ENCODE measurements at places on chromosomes 5 and 9.

- no peak for DNase-seq
These were observed 205.6 kb downstream of the DENND1A start for GRCh38 chr9:123724211-123724796.

DNA sequence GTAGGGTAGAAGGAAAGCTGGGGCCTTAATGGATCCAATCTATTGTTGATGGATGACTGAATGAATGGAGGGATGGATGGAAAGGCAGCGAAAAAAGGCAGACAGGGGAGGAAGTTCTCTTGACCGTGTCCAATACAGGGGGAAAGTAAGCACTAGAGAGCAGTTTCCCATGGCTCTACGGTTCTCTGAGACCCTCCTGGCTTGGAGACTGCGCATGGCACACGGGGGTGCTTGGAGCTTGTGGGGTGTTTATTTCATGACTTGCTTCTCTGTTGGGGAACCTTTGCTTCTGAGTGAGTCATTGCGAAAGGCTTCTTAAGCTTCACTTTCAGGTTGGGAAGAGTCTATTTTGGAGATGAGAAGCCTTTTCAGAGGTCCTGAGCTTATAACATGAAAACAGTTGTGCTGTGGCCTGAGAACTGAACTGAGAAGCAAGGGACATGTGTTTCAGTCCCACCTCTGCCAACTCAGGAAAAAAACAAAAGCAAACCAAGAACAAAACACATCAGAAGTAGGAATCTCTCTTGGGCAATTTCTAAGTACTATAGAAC, 12.8 kb upstream of the TEX48 start:
- DNase-seq = no peak

- no peak for DNase-seq
These were observed 67.7 kb upstream of the FCN1 start for GRCh38 chr9:134985451-134985850.

DNA sequence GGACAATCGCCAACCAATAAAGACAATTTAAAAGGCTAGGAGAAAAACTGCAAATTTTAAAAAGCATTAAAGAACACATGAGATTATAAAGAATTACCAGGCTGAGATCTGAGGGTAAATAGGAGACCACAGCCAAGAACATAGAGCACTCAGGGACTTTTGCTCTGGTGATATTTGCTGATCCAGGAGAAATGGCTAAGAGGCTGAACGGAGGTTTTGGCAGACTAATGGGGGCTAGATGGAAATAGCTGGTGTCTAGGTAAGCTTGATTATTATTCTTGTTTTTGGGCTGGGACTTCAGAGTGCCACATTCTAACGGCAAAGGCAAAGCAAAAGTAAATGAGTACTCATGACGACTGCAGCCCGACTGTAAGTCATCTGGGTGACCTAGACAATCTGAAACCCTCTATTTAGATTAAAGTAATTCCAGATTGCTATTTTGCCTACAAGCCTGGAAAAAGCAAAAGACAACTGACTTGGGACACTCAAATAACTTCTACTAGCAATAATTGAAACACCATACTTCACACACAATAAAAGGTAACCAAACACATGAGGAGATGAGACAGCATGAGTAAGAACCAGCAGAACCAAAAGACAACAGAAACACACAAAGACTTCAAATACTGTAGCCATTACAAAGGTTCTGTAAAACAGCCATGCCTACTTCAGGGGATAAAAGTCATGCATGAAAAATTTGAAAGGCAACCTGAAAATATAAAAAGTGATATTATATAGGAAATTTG, 68.8 kb downstream of the JAKMIP2 start:
- no peak for DNase-seq

DNA sequence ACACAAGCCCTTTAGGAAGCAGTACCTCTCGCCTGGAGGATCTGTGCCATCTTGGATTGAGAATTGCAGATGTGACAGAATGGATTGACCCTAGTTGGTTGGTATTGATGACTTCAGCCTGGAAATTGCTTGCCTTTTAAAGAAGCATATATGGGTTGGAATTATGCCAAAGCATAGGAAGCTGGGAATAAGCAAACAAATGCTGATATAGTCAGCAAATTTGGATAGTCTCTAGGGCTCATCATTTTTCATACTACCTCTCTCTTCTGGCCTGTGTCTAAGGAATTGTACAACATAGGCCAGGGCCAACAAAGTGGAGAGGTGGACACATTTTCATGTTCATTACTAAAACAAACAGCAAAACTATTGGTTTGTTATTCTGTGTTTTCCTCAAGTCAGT, 13.2 kb downstream of the TRIM32 start:
- DNase-seq = no peak

DNA sequence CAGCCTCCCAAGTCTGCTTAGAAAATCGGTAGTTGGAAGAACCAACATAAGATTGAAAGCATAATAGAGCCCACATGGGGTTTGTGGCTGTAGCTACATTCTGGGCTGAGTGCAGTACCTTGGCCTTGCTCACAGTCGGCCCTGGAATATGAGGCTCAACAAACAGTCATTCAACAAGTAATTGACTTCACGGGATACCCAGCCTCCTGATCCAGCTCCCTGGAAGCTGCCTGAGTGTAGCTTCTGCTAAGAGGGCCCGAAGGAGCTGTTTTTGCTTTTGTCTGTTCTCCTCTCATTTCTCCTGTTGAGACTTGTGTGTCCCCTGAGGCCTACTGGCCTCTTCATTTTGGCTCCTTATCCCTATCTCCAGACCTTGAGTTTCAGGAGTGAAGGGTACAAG, 170.7 kb downstream of the HSPA4 start:
- no peak for DNase-seq

GRCh38 chr5:28788954-28789353, 1750.6 kb upstream of the CDH9 start:
- no peak for DNase-seq

GRCh38 chr5:81895307-81895706, 76.5 kb upstream of the ATG10 start:
- no peak for DNase-seq

- no peak for DNase-seq
These were observed 121.6 kb upstream of the TNPO1 start for GRCh38 chr5:72694856-72695255.

DNA sequence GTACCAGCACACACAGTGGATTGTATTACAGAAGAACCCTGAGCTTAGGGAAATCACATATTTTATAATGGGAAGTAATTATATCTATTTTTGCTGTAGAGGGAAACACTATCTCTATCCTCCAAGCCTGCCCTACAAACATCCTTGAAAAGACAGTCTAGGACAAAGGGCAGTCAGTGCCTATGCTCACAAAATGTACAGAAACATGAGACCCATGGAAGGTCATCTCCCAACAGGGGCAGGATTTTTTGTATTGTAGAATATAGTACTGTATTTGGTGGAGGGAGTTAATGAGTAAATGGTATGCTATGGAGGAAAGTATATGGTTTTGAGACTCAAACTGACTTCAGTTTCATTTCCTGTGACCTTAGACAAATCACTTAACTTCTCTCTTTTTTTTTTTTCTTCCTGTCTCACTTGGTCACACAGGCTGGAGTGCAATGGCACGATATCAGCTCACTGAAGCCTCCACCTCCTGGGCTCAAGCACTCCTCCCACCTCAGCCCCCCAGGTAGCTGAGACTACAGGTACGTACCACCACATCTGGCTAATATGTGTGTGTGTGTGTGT, 5.8 kb upstream of the RAB14 start:
- DNase-seq = no peak

DNA sequence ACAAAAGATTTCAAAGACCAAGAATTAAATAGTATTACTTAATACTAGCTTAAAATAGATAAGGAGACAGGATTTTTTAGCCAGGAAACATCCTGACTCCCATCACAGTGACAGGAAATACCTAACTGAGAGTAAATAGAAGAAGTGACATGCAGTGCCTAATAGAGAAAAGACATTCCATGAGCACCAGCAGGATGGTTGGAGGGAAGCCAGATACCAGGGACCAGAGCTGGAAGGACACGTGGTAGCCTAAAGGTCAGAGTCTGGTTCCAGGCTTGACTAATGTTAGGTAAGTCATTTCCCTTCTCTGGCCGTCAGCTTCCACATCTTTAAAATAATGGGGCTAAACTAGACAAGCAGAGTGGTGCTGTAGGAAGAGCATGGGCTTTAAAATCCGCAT, 41.6 kb downstream of the CDK5RAP2 start:
- DNase-seq = no peak

DNA sequence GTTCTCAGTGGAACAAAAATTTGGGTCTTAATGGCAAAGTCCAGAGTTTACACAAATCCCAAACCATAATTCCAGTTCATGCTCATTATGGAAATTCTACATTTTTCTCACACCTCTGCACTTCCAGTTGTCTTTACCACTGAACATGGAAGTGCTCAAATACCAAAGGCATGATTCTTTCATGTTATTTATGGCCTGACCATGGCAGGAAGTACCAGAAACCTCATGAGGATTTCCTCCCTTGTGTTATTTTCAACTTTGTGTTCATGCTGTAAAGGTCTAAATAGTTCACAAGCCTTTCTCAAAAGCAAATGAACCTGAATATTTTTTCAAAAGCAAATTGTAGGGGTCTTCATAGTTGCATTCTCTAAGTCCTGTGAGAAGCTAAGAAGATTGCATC, 82.0 kb upstream of the ITGA1 start:
- no peak for DNase-seq

DNA sequence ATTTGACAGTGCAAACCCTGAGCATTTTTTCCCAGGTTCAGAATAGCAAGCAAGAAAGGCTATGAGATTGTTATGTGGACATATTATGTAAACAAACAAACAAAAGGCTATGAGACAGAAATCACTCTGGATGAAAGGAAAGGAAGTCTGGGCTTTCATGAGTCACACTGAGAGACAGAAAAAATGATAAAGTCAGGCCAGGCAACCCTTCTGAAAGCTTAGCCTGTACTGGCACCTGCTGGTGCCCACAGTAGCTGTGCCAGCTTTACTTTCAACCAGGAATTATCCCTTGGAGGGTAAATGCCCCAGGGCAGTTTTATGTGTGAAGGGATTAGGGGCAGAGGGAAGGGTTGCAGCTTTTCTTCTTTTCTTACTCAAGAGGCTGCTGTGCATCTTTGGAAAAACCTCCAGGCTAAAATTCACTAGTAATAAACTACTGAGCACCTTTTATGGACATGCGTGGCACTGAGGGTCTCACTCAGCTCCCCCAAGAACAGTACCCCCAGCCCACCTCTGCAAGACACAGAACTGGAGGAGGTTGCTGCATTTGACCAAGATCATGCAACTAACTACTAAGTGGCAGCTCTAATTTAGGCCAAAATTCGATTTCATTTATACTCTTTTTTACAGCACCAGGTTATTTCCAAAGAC, 41.7 kb downstream of the ACTL7B start:
- no peak for DNase-seq

- no peak for DNase-seq
These were observed 45.4 kb upstream of the XPA start for GRCh38 chr9:97742545-97742944.

DNA sequence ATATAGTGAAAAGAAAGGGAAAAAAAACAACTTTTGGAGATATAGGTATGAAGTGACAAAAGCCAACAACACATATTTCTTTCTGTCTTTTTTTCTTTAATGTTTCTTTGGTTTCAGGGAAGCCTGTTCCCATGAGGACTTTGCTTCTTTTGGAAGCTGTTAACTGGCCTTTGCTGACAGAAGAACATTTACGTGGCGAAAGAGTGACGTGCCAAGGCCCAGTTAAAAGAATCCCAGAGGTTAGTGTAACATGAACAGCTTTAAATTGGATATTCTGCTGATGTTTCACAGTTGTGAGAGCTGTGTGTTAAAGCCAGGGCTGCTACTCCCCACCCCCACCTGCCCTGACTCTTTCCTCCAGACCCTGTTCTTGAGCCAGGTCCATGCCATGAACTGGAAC, 275.9 kb downstream of the CRB2 start:
- DNase-seq = no peak

DNA sequence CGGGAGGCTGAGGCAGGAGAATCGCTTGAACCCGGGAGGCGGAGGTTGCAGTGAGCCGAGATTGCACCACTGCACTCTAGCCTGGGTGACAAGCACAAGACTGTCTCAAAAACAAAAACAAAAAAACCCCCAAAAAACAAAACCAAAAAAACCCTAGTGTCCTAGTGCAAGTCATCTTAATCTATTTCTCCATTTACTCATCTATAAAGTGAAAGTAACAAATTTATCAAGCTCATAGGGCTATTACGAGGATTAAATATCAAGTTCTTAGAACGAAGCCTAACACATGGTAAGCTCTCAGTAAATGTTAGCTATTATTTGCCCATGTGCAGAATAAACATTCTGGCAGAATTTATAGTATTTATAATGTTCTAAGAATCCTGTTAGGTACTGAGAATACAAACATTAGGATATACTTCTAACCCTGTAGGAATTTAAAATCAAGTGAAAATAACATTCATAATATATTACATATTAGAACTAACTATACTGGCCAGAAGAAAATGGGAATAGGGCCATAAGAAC, 45.0 kb downstream of the GOLPH3 start:
- DNase-seq = no peak

DNA sequence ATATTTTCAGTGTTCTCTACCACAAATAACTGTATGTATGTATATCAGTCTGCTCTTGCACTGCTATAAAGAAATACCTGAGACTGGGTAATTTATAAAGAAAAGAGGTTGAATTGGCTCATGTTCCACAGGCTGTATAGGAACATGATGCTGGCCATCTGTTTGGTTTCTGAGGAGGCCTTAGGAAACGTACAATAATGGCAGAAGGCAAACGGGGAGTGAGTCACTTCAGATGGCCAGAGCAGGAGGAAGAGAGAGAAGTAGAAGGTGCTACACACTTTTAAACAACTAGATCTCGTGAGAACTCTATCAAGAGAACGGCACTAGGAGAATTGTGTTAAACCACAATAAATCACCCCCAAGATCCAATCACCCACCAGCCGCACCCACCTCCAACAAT, 121.7 kb downstream of the ADAMTS6 start:
- DNase-seq = no peak

- no peak for DNase-seq
These were observed 116.6 kb upstream of the ABCA1 start for GRCh38 chr9:105044518-105044917.

DNA sequence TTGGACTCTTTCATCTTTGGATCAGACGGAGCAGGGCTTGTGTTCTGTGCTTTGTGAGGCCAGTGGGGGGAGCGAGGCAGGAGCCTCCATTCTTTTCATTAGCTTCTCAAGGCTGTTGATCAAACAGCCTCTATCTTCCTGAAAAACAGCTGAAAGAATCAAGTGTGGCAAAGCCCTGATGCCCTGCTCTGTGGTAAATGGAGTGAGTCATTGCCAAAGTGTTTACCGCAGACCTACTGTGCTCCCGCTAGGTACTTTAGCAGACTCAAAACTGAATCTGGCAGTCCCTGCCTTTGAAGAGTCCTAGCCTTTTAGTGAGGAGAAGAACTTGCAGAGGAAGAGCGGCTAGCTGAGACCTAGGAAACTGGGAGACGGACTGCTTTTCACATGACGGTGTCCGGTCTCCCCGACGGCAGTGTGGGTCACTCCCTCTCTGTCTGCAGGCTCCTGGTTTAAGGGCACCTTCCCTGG, 3.3 kb downstream of the ANKRD33B start:
- DNase-seq = no peak

DNA sequence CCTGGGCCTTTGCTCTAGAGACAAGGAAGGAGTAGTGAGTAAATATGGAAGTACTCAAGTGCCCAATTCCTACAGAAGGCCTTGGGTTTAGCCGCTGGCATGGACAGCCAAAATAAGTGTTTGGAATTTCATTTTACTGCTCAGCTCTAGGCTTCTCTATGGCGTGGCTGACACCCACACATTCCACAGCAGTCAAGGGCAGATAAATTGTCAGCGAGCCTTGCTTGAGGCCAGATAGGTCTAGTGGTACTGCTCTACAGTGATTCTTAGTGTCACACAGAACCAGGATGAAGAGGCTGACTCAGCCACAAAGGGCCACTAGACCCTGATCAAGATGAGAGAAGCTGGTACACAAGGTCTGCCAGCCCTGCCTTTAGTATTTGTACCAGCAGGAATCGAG, 111.0 kb upstream of the NFIB start:
- DNase-seq = no peak

GRCh38 chr9:116323571-116323970, 170.0 kb downstream of the PAPPA start:
- no peak for DNase-seq

All from activated CD4-positive, alpha-beta T cell treated with anti-CD3 and anti-CD28 coated beads, Interleukin-2, amount 50 U/mL, for 4 hours (primary cell).